ENCODE measurements at places on chromosomes 5 and 9. TPM values are rescaled to one million over a fixed set of nuclear protein-coding genes. Genes with fewer than 3 reads are reported as not detected.

GRCh38 chr9:116580853-116581252 is 106.3 kb upstream of the TRIM32 start:
- DNase-seq = no peak

DNA sequence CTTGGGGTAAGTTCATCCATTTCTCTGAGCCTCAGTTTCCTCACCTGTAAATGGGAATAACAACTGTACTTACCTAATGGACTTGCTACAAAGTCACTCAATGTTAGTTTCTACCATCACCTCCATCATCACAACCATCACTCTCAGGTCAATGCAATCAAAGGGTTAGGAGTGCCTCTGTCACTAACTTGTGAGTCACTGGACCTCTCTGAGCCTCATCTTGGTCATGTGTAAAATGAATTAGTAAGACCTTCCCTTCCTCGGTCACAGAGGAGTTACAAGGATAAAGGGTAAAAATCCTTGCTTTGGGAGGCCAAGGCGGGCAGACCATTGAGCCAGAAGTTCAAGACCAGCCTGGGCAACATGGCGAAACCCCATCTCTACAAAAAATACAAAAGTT is 12.8 kb downstream of the FABP6 start:
- no peak for DNase-seq

FOXD4L5 gene
- not detected for total RNA-seq

EPB41L4B gene
- total RNA-seq = 13.8 TPM

Measured in heart right ventricle (tissue), 16 donors.